Vagina (tissue), 2 donors: ENCODE measurements at places on chromosomes 2 and 18. TPM values are rescaled to one million over a fixed set of nuclear protein-coding genes. Genes with fewer than 3 reads are reported as not detected.

GRCh38 chr18:76497021-76497420 is 2.0 kb upstream of the ZNF516 start:
- DNase-seq: no peak

DNA sequence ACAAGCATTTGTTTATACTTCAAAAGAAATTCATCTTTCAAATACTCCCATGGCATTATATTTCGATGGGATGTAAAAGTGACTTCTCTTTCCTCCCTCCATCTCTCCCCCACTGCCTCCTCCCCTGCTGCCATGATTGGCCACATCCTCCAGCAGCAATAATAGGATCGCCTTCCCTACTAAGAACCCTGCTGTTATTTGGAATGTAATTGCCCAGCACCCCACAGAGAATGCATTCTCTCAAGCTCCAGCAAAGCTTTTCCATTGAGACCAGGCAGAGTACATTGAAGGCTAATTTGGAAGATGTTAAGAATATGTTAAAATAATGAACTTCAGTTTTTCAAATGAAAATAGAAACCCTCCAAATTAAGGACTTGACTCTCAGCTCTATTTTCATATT is 375.4 kb upstream of the ACVR2A start:
- DNase-seq: no peak

- DNase-seq: no peak
Observed at GRCh38 chr18:44799907-44800421, 119.3 kb downstream of the SETBP1 start.

DNA sequence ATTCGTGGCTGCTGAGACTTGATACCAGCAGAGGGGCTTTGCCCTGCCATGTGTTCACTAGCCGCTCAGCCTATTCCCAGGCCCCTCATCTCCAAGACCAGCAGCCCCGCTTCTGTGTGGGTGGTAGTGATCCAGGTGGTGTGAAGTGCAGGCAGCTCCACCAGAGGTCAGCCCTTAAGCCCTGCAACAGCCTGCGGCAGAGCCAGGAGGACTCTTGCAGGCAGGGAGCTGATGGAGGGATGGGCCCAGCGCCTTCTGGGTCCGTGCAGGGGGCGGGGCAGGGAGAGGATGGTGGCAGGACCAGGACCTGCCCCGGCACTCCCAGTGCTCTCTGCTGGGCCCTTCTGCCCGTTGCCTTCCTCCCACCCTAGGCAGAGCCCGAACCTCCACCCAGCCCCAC is 162.0 kb downstream of the SH3BP4 start:
- no peak for DNase-seq

GRCh38 chr18:23738151-23738550 is 48.9 kb downstream of the LAMA3 start:
- DNase-seq: no peak

DNA sequence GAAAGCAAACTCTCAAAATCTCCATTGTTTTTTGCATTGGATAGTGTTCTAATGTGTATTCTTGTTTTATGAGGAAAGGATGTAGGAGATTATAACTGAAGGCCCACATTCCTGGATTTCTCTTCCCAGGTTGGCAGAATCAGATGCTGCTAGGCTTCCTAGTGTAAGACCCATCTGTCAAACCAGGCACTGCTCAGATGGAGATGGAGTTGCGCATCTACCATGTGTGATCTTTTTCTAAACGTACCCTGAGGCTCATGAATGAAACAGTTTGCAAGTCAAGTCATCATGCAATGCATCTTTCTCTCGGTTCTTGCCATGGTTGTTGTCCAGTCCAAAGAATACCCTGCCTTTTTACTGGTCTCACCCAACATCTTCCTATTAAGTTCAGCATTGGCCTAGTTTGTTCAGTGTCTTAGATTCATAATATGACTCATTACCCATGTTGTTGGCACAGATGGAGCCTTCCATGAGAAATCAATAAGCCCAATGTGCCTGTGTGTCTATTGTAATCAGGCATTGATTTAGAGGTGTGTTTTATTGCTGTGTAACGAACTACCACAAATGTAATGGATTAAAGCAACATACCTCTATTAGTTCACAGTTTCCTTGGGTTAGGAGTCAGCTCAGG is 127.4 kb downstream of the NYAP2 start:
- no peak for DNase-seq

DNA sequence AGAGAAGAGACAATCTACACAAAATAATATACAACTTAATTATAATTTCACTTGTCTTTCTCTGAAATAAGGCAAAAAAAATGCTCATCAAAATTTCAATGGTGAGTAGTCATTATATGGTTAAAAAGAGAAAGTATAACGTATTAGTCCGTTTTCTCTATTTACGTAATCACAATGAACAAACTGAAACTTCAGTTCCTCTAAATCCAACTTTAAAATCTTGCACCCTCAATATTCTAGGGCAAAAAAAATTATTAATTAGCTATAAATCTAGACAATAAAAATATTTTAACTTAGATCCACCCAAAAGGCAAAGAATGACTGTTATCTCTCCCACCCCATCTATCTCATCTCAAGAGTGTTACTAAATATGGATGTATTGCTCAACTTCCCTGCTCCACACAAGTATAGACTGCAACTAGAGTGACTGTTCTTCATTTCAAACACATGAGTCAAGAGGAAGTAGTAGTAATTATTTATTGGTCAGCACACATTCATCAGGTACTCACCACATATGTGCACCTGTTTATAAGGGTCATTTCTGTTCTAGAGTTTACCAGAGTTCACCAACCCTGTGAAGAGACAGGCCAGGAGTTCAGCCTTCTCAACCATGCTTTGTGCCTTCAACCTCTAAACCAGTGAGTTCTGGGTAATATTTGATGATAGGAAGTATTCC is 36.4 kb downstream of the STK39 start:
- DNase-seq: no peak

DNA sequence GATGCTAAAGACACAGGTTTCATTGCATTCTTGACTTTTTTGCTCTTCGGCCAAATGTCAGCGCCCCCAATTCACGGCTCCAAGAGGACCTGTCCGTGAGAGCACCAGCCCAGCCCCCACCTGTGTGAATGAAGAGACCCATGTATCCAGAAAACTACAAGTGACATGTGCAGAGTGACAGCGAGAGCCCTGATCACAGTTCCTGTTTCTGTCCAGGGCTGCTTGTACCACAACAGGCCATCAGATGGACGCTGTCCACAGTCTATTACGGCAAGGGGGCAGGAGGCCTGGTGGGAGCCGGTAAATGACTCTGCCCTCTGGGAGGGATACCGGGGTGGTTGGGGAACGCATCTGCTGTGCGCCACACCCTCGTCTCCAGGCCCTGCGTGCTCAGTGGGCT is 520.9 kb upstream of the ID2 start:
- DNase-seq: no peak

DNA sequence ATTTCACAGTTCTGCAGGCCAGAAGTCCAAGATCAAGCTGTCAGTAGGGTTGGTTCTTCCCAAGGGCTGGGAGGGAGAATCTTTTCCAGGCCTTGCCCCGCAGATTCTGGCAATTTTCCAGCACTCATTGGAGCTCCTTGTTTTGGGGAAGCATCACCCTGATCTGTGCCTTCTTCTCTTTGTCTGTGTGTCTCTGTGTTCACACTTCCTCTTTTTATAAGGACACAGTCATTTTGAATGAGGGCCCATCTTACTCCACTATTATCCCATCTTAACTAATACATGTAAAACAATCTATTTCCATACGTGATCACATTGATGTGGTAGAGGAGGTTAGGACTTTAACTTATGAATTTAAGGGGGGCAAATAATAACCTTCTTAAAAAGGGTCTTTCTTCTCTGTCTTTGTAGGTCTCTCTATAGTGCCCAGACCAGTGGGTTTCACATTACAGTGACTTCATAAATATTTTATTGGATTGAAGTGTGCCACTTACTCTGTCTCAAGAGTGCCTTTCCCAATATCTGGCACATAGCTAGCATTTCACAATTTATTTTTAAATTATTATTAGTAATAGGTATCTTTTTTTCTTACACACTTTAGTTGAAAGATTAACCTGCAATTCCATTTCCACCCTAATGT is 68.9 kb upstream of the CBLN2 start:
- DNase-seq: no peak

DNA sequence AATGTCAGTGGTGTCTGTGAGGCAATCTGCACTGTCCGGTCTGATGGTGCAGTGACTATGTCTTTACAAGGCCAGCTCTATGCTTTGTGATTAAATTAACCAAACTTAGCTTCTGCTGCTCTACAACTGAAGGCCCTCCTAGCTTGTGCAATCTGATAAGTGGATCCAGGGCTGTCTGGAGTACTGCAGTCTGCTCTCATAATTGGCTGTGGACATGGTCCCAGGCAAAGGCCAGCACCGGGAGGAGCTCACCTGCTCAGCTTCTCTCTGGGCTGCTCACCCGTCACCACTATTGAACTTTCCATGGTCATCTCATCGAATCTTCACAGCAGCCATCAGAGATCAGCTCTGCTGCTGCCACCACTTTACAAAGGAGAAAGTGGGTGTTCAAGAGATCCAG is 13.0 kb upstream of the APCDD1 start:
- no peak for DNase-seq

DNA sequence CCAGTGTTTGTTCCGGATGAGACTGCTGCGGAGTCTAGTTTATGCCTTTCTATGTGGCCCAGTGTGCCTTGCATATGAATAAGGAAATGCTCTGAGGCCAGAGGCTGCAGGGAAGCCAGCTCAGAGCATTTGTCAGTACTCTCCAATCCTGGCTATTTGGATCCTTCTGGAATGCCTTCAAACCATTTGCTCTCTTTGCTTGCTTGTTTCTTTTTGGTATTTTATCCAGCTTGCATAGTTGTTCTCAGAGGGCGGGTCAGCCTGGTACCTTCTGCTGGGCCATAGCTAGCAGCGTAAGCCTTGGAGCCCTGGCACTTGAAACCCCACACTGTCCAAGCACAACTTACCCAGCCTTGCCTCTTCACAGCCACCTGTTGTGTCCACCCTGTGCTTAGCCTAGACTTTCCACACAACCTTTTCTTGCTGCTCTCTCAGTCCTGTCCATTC is 20.5 kb downstream of the CENPO start:
- DNase-seq: peak; percentile 62

GRCh38 chr2:237865623-237866041 is 6.2 kb downstream of the RAMP1 start:
- peak; percentile 93 for DNase-seq

DNA sequence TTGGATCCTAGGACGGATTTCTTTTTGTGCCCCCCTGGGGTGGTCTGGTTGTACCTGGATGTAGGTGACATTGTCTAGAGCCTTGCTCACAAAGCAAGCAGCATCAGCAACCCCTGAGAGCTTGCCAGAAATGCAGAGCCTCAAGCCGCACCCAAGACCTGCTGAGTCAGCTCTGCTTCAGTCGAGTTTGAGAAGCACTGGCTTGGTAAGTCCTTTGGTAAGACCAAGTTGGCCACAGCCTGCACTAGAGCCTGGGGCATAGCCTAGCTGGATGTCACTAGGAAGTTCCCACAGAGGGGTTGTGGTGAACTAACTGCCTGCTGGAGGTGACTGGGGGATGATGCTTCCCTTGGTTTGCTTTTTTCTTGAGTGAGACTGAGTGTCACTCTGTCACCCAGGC is 6.2 kb downstream of the ABCG5 start:
- no peak for DNase-seq

- DNase-seq: no peak
Observed at GRCh38 chr2:12959935-12960334, 243.2 kb downstream of the TRIB2 start.

GRCh38 chr18:79637921-79638909 is 41.4 kb upstream of the CTDP1 start:
- peak; percentile 91 for DNase-seq

DNA sequence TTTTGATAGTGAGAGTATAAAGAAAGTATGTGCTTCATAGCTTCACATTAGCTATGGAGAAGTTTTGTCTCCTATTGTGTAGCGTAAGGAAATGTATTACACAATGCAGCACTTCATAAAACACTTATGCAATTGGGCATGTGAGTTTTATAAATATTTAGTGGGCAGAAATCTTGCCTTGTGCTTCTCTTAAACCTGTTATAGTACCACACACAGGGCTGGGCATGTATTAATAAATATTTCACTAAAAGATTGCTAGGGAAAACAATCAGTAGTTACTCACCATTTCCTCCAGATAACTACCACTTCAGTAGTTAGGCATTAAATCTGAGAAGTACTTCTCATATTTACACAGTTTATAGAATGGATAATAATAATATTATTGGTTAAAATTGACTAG is 1080.8 kb upstream of the PIK3C3 start:
- DNase-seq: no peak

- DNase-seq: no peak
Observed at GRCh38 chr18:61893309-61893970, 633 bp upstream of the RNF152 start.

- no peak for DNase-seq
Observed at GRCh38 chr2:143903172-143903856, 616.6 kb downstream of the ZEB2 start.

DNA sequence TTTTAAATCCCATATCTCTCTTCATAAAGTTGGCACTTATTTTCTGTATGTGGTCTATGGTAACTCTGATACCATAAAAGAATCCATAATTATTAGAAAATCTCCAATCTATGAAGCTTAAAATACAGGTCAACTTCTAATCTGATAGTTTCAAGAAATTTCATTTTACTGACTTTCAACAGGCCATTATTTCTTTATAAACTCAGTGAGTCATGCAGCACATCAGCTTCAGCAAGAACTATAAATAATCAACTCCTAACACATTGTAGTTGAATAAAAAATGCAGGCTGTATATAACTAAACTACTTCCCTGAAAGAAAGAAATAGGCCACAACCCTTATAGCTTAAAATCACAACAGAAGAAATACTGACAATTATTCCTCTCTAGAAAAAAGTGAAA is 204.3 kb upstream of the CCDC150 start:
- no peak for DNase-seq

DNA sequence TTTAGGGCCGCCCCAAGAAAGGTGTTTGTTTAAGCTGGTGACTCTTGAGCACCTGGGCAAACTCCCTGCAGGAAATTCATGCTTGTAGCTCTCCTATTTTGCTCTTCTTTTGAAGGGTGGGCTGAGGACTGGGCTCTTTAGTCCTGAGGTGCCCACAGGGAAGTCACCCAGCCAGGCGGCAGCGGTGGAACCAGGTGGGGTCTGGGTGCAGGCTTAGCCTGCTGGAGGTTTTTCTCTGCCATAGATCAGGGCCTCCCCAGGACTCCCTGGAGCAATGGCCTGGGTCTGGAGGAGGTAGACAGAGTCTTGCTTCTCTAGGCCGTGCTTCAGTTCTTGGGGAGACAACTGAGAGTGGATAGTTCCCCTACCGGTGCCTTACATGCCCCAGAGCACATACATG is 99.9 kb downstream of the CLIP4 start:
- DNase-seq: no peak

- no peak for DNase-seq
Observed at GRCh38 chr2:207792244-207792785, 22.6 kb upstream of the FZD5 start.

Gene PLEKHH2
- total RNA-seq: 27.5 TPM

Gene ANKRD30B
- not detected for total RNA-seq

Gene DYNAP
- total RNA-seq: not detected

Gene ZCCHC2
- total RNA-seq: 30.4 TPM

Gene HOXD8
- total RNA-seq: 10.3 TPM

Gene KCNG2
- not detected for total RNA-seq

Gene ZSWIM2
- not detected for total RNA-seq

Gene LBX2
- not detected for total RNA-seq

Gene C2orf66
- not detected for total RNA-seq

Gene TXNDC2
- total RNA-seq: 0.49 TPM
